ENCODE measurements at places on chromosomes 7 and 10. TPM values are rescaled to one million over a fixed set of nuclear protein-coding genes. Genes with fewer than 3 reads are reported as not detected.

The HOXA1 gene
- total RNA-seq = 1.0 TPM

The INHBA gene
- total RNA-seq = 0.51 TPM

- no peak for DNase-seq
Measured at GRCh38 chr7:111103678-111104274, 12.8 kb downstream of the LRRN3 start.

- no peak for DNase-seq
Measured at GRCh38 chr10:119535305-119535704, 7.2 kb downstream of the RGS10 start.

DNA sequence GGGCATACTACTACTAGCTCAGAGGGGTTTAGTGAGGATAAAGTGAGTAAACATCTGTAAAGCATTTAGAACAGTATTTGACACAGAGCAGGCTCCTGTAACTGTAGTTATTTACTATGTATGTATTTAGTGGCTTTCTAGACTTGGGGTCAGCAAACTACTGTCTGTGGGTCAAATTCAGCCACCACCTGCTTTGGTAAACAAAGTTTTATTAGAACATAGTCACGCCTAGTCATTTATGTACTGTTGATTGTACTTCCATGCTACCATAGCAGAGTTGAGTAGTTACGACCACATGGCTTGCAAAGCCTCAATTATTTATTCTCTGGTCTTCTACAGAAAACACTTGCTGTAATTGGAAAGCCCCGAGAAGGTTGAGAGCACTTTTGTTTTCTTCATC lies 248.5 kb upstream of the PLPP4 start:
- no peak for DNase-seq

- DNase-seq = no peak
Measured at GRCh38 chr7:136976504-136977251, 108.2 kb downstream of the CHRM2 start.

DNA sequence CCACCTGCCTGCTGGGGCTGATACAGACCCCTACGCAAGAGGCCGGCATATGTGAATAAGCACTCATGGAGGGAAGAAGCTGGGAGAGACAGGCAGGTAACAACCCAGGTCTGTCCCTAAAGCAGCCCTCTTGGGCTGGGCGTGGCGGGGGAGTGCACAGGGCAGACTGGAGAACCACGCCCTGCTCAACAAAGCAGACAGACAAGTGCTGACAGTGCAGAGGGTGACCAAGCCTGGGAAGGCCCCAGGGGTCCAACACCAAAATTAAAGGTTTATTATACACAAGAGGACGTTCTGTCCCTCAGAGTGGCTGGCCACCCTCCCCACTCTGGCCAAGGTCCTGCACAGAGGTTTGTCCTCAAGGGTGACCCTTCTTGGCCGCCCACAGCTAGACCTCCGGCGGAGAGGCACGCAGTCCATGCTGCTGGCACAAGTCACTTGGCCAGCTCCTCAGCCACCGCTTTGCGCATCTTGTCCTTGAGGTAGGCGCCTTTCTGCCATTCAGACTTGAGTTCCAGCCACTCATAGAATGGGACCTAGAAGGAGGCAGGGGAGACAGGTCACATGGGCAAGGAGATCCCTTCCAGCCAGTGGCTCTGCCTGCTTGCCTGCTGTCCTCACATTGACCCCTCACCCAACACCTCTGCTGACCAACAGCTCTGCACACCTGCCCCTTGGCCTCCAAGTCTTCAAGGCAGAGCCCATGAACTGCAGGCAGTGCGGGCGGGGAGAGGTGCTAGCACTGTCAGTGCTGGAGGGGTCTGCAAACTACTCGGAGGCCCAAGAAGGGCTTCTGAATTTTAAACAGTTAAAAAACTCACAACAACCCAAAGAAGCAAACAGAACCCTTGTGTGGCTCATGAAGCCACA lies 11.4 kb upstream of the NACAD start:
- DNase-seq = no peak

DNA sequence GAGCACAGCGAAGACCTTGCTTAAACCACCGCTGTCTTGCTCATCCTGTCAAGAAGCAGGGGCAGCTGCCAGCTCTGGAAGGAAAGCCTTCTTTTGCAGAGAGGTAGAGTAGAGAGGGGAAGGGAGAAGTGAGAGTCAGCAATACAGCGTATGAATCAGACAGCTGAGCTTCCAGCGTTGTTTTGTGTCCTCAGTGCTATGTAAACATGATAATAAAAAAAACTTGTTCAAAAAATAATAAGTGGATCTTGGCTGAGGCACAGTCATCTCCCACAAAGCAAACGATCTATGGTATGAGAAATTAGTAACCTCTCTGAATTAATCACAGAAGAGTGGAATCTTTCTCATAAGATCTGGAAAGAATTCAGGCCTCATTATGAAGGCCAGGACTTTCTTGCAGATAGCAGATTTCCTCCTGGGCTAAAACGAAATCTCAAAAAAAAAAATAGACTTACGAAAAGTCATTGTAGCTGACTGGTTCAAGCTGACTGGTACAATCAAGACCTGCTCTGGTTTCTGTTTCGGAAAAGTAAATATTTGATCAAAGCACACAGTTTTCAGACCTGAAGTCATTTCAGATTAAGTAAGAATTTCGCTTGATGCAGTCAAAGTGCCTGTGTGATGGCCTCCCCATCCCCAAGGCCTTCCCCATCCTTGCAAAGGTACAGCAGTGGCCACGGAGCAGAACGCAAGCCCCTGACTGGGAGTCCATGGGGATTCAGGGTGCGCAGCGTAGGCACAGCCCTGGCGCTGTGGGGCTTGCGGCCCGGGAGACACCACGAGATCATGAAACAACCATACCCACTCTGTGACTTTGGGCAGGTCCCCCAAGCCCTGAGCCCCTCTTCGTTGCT lies 29.4 kb downstream of the CHST15 start:
- peak; percentile 76 for DNase-seq

- no peak for DNase-seq
Measured at GRCh38 chr7:94344826-94345225, 49.9 kb upstream of the COL1A2 start.

- DNase-seq = no peak
Measured at GRCh38 chr7:118306771-118307170, 82.3 kb downstream of the ANKRD7 start.

Measured in dermis microvascular lymphatic vessel endothelial cell (primary cell).